Activated naive CD4-positive, alpha-beta T cell treated with anti-CD3 and anti-CD28 coated beads, Interleukin-2, amount 50 U/mL, for 16 hours (primary cell): ENCODE measurements at places on chromosomes 6 and 20.

DNA sequence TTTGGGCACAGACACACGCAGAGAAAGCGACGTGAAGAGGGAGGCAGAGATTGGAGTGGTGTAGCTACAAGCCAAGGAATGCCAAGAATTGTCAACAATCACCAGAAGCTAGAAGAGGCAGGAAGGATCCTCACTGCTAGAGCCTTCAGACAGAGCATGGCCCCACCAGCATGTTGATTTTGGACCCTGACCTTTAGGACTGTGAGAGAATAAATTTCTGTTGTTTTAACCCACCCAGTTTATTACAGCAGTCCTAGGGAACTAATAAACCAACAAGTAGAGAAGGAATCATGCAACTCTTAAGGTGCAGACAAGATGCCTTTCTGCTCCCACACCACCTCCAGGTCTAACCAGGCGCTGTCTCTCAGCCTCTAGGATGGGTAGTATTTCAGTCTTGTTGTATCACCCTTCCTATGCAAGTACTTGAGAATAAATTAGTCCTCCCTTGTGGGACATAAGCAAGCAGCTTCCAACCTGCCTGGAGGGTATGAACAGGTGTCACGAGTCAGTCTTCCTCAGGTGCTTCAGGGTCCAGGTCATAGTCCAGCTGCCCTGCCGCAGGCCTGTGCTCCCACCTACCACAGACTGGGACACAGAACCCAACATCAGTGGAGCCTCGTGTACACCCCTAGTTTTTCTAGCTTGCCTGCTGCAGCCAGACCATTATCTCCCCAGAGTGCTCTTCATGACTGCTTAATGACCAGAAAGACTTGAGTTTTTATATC, 46.4 kb upstream of the CCN2 start:
- DNase-seq: no peak

GRCh38 chr6:150599199-150600009, at the start of gene PLEKHG1:
Gene PLEKHG1, plus strand, starts transcription at chr6:150599885. Its CDS starts 133,797 bp downstream, at chr6:150733682.
- peak; percentile 41 for DNase-seq

DNA sequence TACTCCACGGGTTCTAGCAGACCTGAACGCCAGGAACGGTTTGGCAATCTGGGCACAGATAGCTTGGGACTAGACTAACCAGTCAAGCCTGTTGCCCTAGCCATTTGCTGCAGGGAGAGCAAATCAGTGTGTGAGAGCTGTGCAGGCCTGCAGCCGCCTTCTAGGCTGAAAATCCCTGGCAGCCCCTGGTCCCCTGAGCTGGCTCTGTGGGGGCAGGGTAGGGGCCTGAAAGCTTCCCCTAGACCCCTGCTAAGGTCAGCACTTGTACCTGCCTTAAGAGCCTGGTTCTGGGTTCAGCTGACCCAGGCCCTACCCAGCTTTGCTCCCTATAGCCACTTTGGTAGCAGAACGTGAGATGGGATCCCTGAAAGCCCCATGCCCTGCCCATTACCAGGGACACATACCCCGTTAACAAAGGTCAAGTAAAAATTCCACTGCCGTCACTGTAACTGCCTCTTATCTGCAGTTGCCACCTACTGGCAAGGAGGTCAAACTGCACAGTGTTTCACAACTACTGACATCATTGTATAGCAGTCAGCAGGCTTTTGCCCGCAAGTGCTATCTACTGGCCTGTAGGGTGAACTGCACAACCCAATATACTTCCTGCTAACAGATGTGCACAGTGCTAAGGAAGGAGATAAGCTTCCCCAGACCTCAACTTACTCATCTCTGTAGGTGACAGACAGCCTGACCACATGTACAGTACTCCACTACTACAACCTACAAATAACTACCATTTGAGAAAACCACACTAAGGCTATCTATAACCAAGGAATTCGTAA, 95.1 kb upstream of the OLIG3 start:
- DNase-seq: peak; percentile 21

DNA sequence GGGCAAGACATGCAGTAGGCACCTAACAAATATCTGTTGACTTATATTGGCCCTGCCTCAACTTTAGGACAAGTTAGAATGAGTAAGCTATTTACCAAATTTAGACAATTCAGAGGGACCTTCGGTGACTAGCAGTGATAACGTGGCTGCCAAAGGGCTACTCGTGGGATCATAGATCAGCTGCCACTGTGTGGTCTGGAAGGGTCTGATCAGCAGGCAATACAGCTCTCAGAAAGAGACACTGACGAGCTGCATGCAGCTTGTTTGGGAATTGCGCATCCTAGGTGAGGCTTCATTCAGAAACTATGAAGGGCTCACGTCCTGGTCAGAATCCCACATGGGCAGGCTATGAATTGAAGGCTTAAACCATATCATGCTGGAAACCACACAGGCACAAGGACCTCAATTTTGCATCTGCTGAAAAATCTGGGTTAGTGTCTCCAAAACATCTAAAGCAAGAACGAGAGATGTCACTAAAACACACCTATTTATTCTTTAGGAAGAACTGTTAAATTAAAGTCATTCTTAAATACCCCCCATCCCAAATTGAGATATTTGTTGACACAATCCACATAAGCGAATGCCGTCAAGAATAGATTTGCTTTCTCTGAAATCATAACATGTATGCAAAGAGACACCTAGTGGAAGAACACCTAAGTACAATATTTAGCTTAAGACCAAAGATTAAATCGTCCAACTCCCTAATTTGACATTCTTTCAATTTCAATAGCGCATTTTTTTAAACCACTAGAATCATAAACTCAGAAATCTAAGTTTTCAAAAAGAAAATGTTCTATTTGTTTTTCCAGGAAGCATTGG, 79.6 kb downstream of the IPCEF1 start:
- no peak for DNase-seq

DNA sequence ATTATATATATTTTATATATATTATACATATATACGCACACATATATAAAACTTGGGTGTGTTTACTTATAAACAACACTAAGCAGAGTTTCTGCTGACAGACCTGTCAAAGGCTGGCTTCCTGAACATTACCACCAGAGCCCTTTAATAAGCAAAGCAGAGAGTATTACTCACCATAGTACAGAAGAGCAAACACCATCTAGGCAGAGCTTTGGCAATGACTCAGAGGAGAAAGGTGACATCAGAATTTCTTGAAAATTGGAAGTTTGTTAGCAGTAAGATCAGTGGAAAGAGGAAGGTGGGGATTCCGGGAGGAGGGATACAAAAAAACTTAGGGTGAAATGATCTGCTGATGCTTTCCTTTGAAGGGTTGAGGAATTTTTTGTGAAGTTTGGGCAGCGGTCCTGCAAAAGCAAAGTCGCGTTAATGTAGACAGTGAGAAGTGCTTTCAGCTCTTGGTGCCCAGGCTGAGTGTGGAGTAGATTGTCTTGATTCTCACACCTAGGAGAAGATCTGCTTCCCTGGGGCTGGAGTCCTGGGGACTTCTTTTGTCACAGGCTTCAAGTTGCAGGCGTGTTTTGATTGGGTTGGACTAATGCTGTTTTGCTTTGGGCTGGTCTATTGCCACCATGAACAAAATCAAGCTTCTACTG, 109.6 kb upstream of the BACH2 start:
- no peak for DNase-seq

- no peak for DNase-seq
These were observed 47.6 kb upstream of the SIM1 start for GRCh38 chr6:100512203-100512862.

DNA sequence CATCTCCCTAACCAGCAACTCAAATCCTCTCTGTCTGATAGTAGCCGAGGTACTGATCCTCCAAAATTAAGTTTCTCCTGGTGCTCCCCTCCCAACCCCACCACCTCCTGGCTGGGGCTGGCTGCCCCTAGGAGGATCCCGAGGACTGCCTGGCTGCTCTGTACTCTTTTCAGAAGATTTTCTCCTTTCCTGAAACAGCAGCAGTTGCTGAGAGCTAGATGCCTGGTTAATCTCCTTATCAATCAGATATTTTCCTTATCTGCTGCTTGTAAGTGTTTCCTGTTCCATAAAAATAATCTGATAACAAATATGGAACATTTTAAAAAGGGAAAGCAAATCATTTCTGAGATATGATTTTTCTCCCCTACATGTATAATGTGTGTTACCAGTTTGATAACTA, 52.8 kb downstream of the ZMYND8 start:
- no peak for DNase-seq

DNA sequence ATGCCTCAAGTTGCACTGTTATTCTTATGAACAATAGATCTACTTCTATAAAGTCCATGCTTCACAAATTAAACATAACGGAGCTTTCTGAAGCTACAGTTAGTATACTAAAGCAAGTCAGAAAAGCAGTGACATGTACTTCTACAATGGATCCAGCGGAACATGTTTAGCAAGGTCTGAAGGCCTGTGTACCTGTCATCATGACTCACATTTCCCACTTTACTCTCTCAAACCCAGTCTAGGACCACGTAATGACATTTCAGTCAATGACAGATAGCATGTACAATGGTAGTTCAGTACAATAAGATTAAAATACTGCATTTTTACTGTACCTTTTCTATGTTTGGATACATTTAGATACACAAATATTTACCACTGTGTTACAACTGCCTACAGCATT, 132.1 kb downstream of the MMS22L start:
- no peak for DNase-seq

DNA sequence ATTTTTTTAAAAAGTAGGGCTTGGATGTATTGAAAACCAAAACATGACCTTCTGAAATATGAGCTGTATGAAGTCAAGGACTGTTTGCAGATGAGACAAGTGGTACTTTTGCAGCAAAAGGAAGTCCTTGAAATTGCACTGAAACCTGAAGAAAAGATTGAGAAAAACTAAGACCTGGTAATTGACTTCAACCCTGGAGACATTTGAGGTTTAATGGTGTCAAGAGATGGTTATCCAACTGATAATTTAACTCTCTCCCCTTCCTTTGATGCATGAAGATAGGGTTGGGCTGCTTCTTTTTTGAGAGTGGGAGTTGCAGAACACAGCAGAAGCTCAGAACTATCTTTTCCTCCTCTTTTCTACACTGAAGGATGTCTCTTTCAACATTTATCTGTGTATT, 180.9 kb upstream of the DTNBP1 start:
- DNase-seq: no peak
